Cardiac muscle cell (in vitro differentiated cells and primary cell): ENCODE measurements at places on chromosomes 4 and X. TPM values are rescaled to one million over a fixed set of nuclear protein-coding genes. Genes with fewer than 3 reads are reported as not detected.

CCDC149 gene
- total RNA-seq, result 4.2 and 8.6 TPM in 2 replicates

GATA1 gene
- total RNA-seq, result not detected in 2 replicates

FRMPD3 gene
- total RNA-seq, result 2.3 and 4.5 TPM in 2 replicates

MAPK10 gene
- total RNA-seq, result 13.4 and 22.8 TPM in 2 replicates

PABPC1L2A gene
- total RNA-seq, result not detected in 2 replicates

NRK gene
- 0.12 and 0.53 TPM in 2 replicates for total RNA-seq

CLCN5 gene
- total RNA-seq, result 16.6 TPM in 2 replicates

XAGE2 gene
- not detected in 2 replicates for total RNA-seq

ARHGAP6 gene
- total RNA-seq, result 18.5 and 45.0 TPM in 2 replicates

ESX1 gene
- total RNA-seq, result not detected in 2 replicates

POF1B gene
- 0.12 and 0.28 TPM in 2 replicates for total RNA-seq

SHOX gene
- not detected in 2 replicates for total RNA-seq

SLC49A3 gene
- total RNA-seq, result 0.42 and 1.9 TPM in 2 replicates

HTT-AS gene
- total RNA-seq, result not detected in 2 replicates

FGFBP1 gene
- total RNA-seq, result not detected in 2 replicates

GRCh38 chrX:119505945-119506344, 37.7 kb downstream of the SLC25A5 start:
- DNase-seq, result no peak

DNA sequence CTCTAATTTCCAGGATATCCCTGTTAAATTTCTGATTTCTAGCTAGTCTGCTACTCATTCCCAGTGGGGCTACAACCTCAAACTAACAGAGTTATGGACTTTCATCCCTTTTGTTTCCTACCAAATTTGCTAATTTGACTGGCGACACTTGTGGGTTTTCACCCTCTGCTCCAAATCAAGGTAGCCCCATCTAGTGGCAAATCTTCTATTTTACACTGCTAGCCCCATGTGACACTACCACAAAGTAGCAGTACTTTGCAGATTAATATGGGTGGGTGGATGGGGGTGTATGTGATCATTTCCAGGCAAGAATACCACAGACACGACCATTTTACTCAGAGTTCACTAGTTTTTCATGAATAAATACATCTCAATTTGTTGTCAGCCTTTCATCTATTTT, 150.3 kb downstream of the MSL3 start:
- DNase-seq, result peak; percentile 10

GRCh38 chr4:88196013-88196365, 37.5 kb upstream of the ABCG2 start:
- DNase-seq, result no peak

DNA sequence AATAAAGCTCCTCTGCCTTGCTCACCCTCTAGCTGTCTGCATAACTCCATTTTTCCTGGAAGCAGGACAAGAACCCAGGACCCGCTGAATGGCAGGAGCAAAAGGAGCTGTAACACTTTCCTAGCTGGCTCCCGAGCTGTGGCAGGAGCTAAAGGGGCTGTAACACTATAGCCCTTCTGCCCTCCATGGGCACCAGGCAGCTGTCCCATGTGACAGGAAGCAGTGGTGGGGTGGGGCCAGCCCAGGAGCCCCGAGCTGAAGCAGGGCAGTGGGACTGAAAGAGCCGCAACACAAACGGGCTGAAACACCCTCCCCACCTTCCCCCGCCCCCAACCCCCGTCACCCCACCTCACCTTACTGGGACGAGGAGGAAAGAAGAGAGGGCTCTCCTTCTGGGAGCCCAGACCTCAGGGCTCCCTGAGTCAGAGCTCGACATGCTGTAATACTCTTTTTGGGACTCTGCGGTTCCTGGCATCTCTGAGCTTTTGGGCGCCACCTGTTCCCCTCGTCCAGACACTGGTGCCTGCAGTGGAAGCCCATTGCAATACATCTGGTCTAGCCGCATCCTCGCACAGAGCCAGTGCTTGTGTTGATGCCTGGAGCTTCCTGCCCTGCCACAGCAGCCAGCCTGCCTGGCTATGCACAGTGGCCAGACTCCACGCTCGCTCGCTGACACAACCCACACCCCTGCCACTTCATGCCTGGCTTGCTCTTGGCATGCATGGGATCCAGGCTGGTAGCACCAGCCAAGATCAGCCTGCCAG, 39.4 kb downstream of the PPM1K start:
- no peak for DNase-seq

DNA sequence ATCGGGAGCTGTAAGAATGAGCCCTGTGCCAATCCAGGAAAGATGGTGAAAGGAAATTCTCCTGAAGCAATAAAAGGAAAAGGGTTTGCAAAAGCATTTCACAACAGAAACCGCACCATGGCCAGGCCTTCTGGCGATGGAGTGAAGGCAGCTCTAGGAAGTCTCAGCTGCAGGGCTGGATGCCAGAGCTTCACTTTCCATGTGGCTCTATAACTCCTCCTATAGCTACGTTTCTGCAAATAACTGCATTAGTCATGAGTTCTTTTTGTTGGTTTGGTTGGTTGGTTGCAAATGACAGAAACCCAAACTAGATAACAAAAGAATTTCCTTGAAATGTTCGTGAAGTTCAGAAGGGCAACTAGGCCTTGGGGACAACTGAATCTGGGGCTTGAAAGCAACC, 84.6 kb downstream of the RELL1 start:
- DNase-seq, result no peak

- peak; percentile 70 for DNase-seq
Measured at GRCh38 chr4:166972071-166972470, 262.2 kb downstream of the SPOCK3 start.

DNA sequence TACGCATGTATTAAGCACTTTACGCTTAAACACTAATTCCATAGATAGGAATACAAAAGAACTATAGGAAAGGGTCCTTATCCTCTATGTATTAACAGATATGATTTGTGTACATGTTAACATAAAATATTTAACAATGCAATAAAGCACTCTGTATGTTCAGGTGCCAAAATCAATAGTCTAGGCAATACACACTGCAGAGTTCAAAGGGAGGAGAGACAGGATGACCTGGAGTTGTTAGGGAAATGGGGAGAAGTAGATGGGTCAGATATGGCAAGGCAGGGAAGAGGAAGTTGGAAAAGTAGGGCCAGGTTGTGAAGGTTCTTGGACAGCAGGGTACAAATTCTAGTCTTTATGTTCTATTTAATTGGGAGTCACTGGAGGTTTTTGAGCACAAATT, 2.9 kb downstream of the SGCB start:
- DNase-seq, result no peak

DNA sequence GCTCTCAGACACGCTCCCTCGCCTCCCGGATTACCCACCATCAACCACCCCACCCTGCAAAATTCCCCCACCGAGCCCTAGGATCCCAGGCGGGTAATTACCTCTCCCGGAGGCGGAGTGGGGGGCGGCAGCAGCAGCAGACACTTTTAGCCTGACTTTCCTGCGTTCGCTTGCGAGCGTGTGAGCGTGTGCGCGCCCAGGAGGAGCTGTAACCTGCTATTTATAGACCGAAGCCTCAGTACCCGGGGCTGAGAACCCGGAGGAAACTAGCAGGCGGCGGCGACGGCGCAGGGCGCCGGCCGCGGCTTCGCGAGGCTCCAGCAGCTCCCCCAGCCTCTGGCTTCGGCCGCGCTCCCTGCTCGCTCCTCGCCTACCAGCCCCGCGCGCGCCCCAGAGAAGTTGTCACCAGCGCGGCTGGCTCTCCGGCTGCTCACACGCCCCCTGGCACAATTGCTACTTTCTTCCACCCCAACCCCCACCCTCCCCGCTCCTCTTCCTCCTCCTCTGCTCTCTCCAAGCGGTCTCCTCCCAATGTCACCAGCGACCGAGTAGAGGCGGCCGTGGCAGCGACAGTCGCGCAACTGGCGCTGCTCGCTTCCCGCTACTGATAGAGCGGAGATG, at the start of gene INPP4B:
Gene INPP4B, minus strand, starts transcription at position 194 of the 621 bp plus-strand sequence.
- DNase-seq, result peak; percentile 64

DNA sequence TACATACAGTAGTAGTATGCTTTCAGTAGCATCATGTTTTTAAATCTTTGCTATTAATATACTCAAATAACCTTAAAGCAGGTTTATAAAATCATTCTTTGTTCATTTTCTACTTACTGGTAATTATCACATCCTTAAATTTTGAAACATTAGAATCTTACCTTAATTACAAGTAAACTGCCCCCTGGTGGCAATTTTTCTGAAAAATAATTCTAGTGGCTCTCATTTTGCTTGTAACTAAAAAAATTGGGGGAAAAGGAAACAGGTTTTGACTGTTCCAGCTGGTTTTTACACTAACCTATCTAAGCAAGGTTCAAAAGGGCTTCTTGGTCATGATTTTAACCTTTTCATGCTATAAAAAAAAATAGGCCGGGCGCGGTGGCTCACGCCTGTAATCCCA, 18.5 kb upstream of the DCAF4L1 start:
- DNase-seq, result peak; percentile 31

DNA sequence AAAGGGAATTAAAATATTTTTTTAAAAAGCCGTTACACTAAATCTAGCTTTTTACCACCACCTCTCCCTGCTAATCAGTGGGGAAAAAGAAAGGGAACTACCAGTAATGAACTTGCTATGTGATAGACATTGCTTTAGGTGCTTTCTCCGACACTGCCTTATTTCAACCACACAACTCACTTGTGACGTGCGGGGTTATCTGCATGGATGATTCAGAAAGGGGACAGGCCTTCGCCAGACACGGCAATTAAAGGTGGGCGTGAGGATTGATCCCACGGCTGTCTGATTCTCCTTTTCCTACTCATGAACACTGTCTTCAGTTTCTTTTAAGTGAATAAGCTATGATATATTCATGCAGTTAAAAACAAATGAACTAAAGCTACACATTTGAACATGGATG, 882 bp upstream of the CXCR3 start:
- no peak for DNase-seq

DNA sequence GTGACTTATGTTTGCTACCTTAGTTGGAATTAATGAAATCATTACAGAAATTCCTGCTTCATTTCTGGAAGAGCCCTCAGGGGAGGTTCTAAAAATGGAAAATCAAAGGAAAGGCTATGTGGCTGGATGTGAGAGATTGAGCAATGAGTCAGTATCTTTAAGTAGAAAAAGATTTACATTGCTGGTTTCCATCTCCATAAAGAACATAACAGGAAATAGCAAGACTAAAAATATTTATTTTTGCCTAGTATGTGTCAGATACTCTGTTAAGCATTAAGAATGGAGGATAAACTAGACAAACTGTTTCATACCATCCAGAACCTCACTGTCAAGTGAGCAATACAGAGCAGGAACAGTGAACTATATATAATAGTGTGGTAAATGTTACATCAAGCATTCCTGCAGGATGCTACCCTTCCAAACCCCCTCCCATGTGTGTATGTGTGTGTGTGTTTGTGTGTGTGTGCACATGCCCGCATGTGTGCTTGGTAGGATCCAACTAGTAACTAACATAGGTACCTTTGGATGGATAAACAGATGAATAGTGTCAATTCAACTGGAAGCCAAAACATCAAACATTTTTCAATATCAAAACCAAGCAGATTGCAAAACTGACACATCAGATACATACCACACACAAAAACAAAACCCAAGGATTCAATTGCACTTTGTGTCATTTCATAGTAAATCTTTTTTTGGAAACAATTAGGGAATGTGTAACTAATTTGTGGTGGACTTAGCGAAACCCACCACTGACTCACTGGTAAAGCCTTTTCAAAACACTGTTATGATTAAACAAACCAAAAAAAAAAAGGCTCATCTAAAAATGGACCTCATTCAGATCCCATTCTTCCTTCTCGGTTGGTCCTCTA, 223.4 kb downstream of the SHROOM3 start:
- no peak for DNase-seq

GRCh38 chrX:140249088-140249487, 255.8 kb downstream of the SOX3 start:
- DNase-seq, result no peak

GRCh38 chrX:21674430-21675186, 16.5 kb upstream of the KLHL34 start:
- DNase-seq, result no peak

DNA sequence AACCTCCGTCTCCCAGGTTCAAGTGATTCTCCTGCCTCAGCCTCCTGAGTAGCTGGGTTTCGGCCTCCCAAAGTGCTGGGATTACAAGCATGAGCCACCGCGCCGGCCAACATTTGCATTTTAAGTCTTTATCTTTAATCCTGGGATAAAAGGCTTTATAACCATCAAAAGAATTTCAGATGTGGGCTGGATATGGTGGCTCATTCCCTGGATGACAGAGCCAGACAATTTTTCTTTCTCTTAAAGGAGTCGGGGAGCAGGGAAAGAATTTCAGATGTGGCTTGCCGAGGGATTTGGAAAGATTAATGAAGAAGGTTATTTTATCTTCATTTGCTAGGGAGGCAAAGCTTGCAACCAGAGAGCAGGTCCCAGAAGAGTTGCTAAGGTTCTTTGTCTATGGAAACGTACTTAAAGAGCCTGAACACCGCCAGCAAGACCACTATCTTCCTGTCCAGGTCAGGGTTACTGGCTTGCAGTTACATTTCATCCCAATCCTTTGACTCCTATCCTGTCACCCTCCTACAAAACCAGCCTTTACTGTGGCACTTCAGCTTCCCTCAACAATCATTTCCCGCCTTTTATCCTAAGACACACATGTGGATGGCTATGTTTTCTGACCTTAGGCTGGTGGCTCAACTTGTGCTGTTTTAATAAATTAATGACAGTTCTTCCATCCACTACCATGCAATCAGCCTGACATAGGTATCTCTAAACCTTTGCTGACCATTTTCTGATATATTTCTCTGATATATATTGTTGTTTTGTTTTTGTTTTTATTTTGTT, 3.9 kb upstream of the KLHL8 start:
- no peak for DNase-seq

DNA sequence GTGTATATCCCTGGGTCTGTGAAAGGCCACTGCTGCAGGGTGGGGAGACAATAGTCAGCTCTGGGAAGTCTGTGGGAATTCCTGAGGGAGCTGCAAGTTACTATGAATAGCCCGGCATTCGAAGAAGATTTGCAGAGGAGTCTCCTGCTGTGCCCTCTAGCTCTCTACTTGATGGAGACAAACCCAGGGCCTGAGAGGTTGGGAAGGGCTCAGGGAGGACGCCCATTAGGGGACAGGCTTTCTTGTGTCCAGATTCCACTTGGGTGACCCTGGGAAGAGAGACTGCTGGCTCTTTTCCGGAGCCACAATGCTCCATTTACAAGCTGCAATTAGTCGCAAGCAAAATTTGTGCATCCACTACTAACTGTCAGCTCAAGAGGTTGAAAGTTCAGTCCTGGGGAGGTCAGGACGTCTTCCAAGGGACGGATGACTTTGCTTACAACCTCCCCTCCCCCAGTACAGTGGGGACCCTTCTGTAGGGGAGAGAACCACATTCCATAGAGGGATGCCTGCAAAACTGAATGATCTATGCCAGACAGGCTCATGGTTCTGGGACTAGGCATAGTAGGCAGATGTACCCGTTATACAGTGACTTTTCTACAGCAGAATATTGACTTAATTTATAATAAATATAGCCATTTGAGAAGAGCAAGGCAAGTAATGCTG, 48.2 kb upstream of the PHOX2B start:
- DNase-seq, result no peak

GRCh38 chr4:663438-664428, 10.3 kb downstream of the ATP5ME start:
- DNase-seq, result peak; percentile 34
